ENCODE measurements at places on chromosomes 2 and 18.

- DNase-seq = no peak
Observed at GRCh38 chr2:21441442-21441841, 317.7 kb downstream of the TDRD15 start.

DNA sequence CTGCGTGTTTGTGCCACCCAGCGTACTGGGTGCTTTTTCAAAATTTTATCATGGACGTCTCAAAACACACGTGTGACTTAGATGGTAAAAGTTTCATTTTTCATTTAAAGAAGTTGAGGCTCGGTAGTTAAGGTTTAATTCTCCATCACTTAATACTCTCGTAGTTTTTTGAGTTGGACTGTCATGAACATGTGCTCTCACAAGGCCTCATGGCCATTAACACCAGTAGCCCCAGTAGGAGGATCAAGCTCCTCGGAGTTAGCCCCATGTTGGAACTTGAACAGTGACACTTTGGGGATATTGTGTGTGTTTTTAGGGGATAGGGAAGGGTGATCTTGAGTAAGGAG is 15.3 kb downstream of the NMUR1 start:
- no peak for DNase-seq

DNA sequence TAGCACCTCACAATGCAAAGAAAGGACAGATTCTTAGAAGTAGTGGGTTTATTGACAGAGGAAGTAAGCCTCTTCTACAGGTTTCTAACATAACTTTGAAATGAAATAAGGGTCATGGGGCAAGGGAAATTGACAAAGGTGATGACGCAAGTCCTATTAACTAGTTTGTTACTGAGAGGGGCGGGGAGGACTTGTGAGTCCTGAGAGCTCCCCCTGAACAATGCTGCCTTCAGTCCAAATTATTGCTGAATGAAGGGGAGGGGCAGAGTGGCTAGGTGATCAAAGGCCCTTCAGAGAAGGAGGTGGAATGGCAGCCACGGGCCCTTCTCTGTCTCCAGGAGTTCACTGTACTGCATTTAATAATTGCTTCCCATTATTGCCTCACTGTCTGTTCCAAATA is 390.0 kb downstream of the MEIS1 start:
- no peak for DNase-seq

GRCh38 chr2:187397886-187398285 is 50.2 kb downstream of the CALCRL start:
- DNase-seq = no peak

GRCh38 chr2:18387441-18388206 is 172.8 kb downstream of the RDH14 start:
- DNase-seq = peak; percentile 34

DNA sequence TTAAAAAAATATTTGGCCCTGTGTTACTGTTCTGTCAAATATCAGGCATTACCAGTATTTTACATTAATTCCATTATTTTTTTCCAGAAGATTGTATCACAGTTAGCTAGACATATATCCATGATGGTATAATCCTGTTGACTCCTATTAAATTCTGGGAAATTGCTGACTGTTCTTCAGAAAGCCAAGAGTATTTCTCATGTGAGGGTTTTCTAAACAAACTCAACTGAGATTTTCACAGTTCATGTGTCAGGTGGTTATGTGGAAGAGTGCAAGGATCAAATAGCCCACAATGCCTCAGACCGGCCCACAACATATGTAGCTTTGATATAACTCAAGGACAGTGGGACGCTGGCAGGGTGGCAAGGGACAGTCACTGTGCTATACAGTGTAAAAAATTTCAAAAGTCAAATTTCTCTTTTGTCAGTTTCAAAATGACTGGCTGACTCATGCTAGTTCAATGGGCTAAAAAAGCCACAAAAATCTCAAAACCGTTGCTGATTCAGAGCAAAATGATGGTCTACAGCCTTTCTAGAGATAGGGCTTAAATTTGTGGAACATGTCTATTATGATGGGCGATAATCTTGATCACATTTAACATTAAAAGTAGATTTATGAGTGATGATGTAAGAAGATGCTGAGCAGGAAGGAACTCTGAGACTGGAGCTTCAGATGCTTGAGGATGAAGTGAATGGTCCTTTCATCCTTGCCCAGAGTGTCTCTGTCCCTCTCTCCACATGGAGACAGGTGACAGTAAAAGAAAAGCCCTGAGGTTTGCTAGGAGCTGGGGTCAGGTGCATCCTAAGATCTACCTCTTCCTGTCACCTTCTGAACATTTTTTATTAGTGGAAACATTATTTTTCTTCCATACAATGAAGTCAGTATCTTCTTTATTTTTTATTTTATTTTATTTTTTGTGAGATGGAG is 175.8 kb upstream of the PIEZO2 start:
- no peak for DNase-seq

- DNase-seq = no peak
Observed at GRCh38 chr2:172223601-172224054, 120.9 kb upstream of the DLX2 start.

GRCh38 chr18:52670896-52671295 is 330.9 kb downstream of the DCC start:
- DNase-seq = no peak

DNA sequence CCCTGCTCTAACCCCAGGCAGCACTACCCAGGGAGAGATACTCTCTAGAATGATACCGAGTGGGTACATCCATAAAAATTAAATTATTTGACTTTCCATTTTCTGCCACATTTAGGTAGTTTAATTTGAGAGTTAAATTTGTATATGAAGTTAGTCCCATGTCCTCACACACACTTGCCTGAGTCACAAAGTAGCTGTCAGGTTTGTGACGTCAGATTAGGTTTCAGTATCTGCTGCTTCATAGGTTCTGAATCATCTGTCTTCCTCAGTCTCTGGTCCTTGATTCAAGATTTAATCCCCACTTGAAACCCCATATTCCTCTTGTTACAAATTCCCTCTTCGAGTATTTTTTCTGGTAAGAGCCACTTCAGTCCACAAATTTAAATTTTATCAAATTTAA is 738.6 kb upstream of the FAM98A start:
- no peak for DNase-seq

DNA sequence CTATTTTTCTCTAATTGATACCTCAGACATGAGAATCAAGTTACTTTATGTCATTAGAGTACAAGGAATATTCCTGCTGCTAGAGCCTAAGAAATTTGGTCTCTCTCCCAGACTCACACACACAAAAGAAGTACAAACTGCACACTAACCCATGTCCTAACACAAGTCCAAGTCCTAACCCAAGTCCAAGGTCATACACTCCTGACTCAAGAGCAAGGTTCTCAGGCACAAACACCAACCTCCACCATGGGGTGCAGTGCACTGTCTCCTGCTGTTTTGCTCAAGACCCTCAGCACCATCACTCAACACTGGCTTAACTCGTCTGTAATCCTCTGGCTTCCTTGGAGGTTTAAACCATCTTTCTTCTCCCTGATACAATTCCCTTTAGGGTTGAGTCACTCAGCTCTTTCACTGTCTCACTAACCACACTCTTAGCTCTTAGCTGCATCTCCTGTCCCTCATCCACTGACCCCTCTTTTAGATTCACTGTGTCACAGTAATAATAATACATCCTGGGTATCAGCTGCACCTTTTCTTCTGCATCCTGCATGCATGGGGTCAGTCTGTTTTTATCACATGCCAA is 129.8 kb downstream of the BCL2L11 start:
- DNase-seq = no peak

DNA sequence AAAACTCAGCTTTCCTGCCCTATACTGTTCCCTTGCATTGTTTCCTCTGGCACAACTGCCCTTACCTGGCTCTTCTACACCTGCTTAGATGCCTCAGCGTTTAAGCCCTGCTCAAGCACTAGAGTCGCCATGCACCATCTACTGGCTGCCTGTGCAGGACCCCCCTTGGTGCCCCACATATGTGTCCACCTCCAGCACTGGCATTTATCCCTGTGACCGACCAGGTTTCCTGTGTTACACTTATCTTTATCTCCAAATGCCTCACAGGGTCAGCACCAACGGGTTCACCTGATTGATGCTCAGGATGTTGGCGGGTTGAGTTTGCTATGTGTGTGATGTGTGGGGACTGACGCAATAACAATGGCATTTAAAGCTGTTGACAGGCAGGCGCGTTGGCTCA is 177.5 kb downstream of the TMEM18 start:
- DNase-seq = no peak

DNA sequence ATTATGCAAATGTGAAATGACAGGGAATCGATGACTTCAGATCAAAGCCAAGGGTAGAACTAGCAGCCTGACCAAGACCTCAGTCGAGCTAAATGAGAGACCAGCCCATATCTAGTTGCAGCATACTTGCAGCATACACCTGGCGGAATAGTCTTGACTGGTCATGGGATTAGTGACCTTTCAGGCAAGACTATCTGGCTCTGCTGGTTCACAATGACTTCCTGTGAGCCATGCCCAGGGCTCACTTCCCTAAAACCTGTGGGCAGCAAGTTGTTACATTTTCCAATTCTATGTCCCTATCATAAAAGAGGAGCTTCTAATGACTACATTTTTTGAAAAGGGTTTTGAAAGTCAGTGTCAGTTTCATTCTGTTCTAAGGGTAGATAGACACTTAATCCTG is 1624.9 kb upstream of the CELF4 start:
- DNase-seq = no peak

GRCh38 chr18:13232971-13233786 is 14.6 kb downstream of the LDLRAD4 start:
- no peak for DNase-seq

DNA sequence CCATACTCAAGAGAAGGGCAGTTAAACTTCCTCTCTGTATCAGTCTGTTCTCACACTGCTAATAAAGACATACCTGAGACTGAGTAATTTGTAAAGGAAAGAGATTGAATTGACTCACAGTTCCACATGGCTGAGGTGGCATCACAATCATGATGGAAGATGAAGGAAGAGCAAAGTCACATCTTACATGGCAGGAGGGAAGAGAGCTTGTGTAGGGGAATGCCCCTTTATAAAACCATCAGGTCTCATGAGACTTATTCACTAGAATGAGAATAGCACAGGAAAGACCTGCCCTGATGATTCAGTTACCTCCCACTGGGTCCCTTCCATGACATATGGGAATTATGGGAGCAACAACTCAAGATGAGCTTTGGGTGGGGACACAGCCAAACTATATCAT is 1.4 kb upstream of the IL36B start:
- no peak for DNase-seq

GRCh38 chr2:204576362-204576979 is 31.2 kb downstream of the PARD3B start:
- DNase-seq = no peak

DNA sequence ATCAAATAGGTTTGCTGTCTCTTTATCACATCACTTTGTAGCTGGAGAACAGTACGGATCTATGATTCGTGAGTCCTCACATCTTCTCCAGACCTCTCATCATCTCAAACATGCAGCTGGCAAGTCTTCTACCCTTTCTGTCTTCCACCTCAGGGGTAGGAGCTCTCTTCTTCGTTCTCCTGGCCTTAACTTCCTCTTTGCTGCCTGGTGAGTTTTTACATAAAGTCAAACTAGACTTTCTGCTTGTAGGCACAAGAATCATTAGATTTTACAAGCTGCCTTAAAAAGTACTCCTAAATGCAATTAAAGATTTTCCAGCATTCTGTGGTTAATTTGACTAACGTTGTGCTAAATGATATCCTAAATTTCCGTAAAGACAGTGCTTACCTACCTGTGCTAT is 43.7 kb upstream of the TANK start:
- no peak for DNase-seq

DNA sequence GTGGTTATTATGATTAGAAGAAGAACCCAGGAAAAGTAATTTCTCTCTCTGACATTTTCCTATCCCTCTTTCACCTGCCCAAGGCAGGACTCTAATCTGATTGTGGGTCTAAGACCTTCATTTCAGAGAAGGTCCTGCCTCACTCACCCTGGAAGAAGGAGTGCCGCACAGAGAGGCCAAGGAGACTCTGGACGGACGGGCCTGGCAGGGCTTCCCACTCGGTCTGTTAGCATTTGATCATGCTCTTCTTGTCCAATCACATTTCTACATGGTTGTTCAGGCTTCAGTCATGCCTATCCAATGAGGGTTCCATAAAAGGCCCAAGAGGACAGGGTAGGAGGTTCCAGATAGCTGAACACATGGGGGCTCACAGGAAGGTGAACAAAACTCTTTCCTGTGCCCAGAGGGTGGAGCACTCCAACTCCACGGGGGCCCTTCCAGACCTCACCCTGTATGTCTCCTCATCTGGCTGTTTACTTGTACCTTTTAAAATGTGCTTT is 27.0 kb downstream of the ZNF892 start:
- no peak for DNase-seq

GRCh38 chr2:73877071-73877802 is 15.6 kb upstream of the ACTG2 start:
- DNase-seq = no peak

DNA sequence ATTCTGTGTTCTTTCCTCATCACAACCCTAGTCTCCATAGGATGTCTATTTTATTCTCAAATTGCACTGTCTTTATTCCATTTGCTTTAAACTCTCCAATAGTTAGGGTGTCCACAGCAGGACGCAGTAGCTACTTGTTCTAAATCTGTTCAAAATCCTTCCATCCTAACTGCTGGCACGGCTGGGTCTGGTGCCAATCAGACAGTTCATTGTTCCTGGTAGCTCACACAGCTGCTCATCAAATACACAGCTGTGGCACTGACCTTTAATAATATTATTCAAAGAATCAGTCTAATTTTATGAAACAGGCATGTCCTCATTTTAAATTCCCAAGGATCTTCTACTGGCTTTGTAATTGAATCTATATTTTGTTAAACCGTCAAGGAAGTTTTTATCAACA is 59.7 kb upstream of the TMEFF2 start:
- DNase-seq = peak; percentile 15

DNA sequence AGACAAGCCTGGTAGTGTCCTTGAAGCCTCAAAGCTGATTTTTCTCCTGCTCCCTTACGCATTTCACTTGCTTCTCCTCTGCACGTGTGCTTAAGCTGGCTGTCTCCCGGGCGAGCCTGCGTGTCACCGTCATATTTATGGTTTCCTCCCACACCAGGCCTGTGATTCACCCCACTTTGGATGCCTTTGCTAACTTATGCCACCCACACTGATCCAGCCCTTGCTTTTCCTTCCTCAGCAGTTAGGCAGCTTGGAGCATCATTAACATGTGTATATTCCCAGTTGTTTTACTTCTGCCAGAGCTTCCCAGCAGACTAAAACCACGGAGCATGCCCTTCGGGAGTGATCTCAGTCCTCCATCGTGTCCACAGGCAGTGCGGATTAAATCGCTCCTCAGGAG is 2.2 kb downstream of the ST3GAL5 start:
- DNase-seq = peak; percentile 73

- DNase-seq = no peak
Observed at GRCh38 chr2:190065839-190066238, 3.3 kb upstream of the MSTN start.

DNA sequence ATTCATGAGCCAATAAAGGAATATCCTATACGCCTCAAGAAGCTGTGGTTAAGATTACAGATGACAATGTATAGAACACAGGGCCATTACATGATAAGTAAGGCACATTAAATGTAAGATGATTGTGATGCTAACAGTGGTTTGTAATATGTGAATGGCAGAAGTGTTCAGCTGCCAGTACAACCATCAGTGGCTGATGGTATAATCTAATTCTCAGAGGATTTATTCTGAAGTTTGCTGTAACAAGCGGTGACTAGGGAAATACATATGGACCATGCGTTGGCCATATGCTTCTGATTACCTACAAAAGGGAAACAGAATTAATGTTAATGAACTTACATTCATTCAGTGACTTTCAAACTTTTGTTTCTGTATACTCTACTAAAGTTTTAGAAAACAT is 750.8 kb upstream of the KLHL29 start:
- no peak for DNase-seq
